ENCODE measurements at places on chromosomes 13 and 19. TPM values are rescaled to one million over a fixed set of nuclear protein-coding genes. Genes with fewer than 3 reads are reported as not detected.

SIGLEC11 gene
- total RNA-seq: not detected

MLNR gene
- not detected for total RNA-seq

RAB11B gene
- 23.6 TPM for total RNA-seq

IGLON5 gene
- not detected for total RNA-seq

FUT3 gene
- 1.5 TPM for total RNA-seq

PLVAP gene
- total RNA-seq: not detected

ISYNA1 gene
- total RNA-seq: 19.9 TPM

PSG2 gene
- not detected for total RNA-seq

DNA sequence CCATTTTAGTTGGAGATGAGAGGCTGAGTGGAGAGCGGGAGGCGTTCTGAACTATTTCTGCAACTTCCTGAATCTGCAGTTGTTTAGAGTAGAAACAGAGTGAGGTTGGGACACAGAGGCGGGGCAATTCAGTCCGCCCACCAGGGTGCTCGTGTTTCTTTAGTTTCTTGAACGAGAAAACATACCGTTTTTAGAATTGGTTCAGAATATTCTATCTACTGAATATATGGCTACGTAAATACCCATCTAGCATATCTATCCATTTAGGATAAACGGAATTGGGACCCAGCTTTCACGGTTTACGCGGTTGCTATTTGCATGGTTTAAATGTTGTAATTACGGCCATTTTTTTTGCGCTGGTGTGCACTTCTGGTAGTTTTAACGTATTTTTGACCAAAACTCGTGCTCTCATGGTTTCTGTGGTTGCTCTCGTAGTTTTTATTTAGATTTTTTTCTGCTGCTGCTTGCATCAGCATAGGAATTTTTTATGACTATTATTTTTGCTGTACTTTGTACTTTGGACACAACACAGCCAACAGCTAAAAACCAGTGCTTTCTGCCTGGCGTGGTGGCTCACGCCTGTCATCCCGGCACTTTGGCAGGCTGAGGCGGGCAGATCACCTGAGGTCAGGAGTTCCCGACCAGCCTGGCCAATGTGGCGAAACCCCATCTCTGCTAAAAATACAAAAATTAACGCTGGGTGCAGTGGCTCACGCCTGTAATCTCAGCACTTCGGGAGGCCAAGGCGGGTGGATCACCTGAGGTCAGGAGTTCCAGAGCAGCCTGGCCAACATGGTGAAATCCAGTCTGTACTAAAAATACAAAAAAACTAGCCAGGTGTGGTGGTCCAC is 32.7 kb downstream of the TIMM13 start:
- no peak for DNase-seq

GRCh38 chr13:41652735-41653361 is 195.5 kb downstream of the RGCC start:
- no peak for DNase-seq

- no peak for DNase-seq
These were observed 1.4 kb upstream of the SAMD1 start for GRCh38 chr19:14091813-14092462.

DNA sequence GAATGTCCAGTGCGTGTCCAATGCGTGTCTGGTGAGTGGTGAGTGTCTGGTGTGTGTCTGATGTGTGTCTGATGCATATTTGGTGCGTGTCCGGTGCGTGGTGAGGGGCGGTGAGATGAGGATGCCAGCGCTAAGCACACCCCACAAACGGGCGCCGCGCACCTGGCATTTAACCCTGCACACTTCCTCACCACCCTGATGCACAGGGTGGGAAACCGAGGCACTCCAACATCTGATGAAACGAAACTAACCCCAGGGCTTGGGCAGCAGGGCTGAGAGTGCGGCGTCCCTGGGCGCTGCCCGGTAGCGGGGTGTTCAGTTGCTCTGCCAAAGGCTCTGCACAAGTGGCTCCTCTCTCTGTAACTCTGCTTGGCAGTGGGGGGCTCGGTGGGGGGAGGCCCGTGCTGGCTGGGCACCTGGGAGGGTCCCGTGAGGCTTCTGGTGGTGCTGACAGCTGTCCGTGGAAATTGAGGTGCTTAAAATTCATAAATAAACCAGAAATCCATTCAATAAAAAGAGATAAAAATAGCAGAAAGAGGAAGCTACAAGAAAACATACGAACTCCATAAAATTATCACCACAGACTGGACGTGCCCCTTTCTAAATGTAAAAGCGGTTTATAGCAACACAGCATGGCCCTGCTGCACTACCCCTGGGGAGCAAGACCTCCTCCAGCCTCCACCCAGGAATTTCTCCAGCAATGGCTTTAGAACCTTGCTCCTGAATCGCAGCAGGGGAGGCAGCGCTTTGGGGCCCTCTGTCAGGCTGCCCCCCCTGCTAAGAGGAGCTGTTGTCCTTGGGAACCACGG is 76.0 kb downstream of the RASA3 start:
- no peak for DNase-seq

DNA sequence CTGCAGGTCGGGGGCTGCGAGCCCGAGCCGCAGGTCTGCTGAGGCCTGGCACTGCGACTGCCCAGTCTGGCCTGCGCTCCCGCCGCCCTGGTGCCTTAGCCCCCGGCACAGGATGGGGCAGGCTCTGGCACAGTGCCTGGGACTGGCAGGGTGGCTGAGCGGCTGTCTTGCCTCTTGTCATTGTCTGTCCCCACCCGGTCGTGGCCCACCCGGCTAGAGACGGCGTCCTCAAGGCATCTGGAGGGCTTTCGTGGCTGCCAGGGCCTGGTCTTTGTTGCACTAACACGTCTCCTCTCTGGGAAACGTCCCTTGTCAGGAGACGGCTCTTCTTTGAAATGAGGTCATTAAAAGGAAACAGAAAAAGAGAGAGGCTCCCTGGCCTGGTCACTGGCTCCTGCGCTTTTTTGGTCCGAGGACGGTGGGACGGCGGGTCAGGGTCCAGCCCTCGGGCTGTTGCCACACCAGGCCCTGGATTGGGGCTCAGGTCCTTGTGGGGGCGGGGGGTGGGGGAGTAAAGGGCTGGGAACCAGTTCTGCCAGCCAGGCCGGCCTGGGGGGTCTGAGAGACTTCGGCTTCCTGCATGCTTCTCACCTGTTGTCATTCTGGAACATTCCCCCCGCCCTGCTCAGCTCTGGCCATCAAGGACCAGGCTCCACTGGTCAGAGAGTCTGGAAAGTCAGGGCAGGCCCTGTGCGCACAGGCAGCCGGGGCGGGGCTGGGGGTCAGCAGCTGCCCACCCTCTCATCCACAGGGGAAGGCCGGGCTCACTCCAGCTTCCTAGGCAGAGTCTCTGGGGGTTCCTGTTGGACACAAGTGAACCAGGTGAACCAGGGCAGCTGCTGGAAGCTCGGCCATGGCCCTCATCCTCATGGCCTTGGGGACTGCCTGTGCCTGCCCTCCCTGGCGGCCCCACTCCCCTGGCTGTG is 6.2 kb upstream of the ZNF554 start:
- DNase-seq: no peak

DNA sequence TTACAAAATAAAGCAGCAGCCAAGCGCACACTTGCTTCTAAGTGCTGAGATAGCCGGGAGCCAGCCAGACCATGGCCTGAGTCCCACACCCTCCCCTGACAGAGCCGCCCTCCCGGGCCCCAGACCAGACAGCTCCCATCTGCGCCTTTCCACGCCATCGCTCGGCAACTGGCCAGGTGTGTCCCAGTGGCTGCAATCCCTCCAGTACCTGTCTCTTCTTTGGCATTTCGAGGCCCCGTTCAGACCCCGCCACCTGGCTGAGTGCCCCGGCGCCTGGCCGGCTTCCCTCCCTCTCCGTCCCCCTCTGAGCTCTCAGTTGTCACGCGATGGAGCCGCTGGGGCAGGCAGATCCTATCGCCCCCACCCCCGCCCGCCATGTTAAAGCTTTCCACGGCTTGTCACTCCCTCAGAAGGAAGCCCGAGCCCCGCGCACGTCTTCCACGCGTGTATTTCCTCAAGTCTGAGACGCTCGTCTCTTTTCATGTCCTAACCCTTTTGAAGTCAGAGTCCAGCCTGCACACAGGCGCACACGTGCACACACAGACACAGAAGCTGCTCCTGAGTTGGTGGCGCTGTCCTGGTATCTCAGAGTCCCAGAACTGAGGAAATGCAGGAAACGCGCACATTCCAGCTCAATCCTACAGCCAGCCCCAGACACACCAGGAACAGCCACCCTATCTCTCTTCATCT is 7.9 kb downstream of the MLLT1 start:
- no peak for DNase-seq

DNA sequence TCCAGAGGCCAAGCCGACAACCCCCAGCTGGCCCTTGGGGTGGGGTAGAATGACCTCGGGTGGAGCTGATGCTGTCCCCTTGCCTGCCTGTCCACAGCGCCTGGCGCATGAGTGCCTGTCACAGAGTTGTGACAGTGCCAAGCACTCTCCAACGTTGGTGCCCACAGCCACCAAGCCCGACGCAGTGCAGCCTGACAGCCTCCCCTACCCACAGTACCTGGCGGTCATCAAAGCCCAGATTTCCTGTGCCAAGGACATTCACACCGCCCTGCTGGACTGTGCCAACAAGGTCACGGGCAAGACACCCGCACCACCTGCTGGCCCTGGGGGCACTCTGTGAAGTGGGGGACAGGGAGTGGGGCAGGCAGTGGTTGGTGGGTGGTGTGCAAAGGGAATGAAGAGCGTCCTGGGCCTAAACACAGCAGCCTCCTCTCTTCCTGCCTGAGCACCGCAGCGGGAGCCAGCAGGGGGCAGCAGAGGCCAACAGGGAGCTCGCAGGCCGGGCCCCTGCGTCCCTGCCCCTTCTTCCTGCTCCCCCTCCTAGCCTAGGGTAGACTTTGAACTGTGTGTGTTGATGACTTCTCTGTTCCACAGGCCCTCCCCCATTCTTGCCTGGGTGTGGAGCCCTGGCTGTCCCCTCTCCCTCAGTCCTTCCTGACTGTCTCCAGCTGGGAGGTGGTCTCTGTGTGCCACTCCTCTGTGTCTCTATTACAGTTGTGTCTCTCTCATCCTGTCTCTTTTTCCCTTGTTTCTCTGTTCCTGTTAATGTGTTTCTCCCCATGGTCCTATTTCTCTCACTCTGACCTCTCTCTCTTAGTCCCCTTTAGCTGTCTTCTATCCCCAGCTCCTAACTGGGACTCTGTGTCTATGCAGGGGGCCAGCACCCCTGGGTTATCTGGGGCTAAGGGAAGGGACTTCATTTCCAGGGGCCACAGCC is 6.5 kb downstream of the MED29 start:
- DNase-seq: no peak

GRCh38 chr13:31119966-31120700 is 41.6 kb downstream of the HSPH1 start:
- no peak for DNase-seq

- DNase-seq: no peak
These were observed 242.8 kb upstream of the SGCG start for GRCh38 chr13:22937953-22938352.

GRCh38 chr13:80312967-80313366 is 28.0 kb downstream of the SPRY2 start:
- no peak for DNase-seq

- no peak for DNase-seq
These were observed 240.0 kb downstream of the ENOX1 start for GRCh38 chr13:43546816-43547215.

DNA sequence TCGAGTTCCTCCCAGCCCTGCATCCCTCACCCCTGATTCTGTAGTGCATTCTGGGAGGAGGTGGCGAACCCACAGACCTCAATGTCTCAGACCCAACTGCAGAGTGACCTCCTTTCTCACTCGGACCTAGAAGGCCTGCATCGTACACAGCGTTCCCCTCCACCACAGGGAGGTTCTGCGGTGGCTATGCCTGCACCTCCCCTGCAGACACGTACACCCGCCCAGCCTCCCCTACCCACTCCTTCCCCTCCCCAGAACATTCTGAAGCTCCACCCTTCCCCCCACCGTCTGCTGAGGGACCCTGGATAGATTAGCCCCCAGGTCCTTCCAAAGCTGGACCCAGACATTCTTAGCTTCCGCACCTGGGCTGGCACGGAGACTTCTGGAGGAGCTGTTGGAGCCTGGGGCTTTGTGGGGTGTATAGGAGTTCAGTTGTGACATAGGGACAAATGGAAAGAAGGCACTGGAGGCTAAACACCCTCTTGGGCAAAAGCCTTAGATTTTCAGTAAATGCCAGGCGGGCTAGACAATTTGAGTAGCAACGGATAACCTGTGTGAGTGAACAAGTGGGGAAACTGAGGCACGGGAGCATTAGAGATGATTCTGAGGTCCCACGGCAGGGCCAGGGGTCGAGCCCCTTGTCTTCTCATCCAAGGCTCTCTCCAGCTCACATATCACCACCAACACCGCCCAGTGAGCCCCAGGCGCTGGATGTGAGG is 420 bp upstream of the FSD1 start:
- no peak for DNase-seq

- DNase-seq: no peak
These were observed 2.1 kb downstream of the EDNRB start for GRCh38 chr13:77916488-77916887.

DNA sequence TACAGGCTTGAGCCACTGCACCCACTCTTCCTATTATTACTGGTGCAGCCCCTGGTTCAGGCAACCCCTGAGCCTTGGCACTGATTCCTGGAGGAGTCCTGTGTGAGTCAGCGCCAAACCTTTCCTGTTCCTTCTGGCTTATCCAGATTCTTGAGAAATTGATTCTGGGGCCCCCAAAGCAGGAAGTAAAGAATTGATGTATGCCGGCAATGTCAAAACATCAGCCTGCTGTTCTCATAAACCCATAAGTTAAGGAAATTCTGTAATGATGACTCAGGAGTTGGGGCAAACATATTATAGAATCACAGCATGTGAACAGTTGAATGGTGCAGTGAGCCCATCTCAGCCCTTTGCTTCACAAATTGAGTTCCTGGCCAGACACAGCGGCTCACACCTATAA is 1.4 kb upstream of the OR7G3 start:
- DNase-seq: peak; percentile 82

DNA sequence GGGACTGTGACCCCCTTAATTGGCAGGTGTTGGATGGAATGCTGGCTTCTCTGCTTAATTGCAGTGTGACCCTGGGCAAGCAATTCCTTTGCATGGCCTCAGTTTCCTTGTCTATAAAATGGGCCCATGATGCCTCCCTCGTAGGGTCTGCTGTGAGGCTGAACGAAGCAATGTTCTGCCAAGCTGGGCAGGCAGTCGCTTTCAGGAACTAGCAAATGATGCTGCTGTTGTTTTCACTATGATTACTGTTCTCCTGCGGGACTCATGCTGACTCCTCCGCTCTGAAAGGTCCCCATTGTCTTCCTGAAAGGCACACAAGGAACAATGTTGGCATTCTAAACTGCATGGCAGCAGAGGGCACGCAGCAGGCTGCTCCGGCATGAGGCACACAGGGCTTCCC is 6.8 kb downstream of the BICRA start:
- DNase-seq: no peak

DNA sequence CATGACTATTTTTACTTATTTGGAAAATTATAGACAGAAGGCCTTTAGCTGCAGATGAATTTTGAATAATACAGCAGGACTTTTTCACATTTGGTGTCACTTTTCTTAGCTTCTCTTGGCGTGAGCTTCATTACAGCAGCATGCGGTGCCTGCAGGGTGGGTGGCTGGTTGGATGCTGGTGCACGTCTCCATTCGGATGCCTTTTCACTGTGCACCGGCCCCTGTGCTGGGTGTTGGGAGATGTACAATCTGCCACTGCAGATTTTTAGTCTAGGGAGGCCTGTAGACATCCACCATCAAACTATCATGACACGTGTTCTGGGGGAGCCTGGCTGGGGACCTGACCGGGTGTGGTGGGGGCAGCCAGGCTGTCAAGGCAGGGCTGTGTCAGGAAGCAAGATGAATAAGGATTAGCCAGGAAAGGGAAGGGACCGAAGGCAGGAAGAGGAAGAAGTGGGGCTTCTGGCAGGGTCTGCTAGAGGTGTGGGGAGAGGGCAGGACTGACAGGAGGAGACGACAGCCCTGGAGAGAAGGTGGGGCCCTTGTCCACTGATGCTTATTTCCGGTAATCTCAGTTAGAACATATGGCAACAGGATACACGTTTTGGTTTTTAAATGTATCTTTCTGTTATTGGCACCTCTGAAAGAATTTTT is 88.8 kb downstream of the ARHGEF7 start:
- DNase-seq: no peak

Data from foreskin keratinocyte (primary cell).